ENCODE measurements at places on chromosomes 1 and 21. TPM values are rescaled to one million over a fixed set of nuclear protein-coding genes. Genes with fewer than 3 reads are reported as not detected.
A peak's percentile ranks its signal among the peaks of the same experiment; 100 is the strongest.

The OR2G6 gene
- 0.34 TPM for total RNA-seq

DNA sequence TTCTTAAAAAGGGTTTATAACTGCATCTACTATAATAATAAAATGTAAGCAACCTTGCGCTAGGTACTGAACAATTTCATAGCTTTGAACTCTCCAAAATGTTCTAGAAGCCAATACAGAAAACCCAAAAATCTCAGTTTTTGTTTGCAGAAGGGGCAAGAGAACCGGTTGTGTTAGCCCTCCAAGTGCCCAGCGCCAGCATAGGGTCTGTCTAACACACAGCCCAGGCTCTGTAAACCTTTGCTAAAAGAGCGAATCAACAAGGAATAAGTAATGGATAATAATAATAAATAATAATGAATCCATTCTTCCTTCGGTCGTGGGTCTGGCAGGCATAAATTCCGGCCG, 333 bp upstream of the CHAF1B start:
- H3K4me1 ChIP-seq = no peaks in the 10 kb centered on the region
- H3K4me3 ChIP-seq = peak overlapping the region; percentile 64
- no peak overlapping the region for H3K27ac ChIP-seq
- H3K27me3 ChIP-seq = no peaks in the 10 kb centered on the region

DNA sequence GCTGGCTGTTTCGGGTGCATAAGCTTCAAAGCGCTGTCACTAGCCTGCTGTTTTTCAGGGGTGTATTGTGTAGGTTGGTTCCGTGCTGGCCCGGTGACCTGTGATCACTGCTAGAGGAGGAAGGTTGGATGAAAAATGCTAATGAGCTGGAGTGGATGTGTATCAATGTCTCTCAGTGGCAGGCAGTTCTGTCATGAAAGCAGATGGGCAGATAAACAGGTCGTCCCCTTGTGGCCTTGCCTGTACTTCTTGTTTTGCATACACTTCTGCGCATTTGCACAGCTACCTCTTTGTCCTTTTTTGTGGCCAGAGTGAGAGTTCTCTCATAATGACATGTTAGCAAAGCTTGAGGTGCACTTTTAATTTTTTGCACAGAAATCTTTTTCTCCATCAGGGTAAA, 2.9 kb downstream of the SELENON start:
- peaks cover 26% of the 10 kb centered on the region for H3K4me1 ChIP-seq
- no peak overlapping the region for H3K4me3 ChIP-seq
- no peaks in the 10 kb centered on the region for H3K36me3 ChIP-seq

The ADPRS gene
- total RNA-seq = 70.0 TPM

The UTS2 gene
- total RNA-seq = not detected

DNA sequence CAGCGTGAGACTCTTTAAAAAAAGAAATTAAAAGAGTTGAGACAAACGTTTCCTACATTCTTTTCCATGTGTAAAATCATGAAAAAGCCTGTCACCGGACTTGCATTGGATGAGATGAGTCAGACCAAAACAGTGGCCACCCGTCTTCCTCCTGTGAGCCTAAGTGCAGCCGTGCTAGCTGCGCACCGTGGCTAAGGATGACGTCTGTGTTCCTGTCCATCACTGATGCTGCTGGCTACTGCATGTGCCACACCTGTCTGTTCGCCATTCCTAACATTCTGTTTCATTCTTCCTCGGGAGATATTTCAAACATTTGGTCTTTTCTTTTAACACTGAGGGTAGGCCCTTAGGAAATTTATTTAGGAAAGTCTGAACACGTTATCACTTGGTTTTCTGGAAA, 31.2 kb downstream of the IFNAR1 start:
- no peaks in the 10 kb centered on the region for H3K36me3 ChIP-seq
- no peak for DNase-seq
- H3K4me1 ChIP-seq = no peaks in the 10 kb centered on the region
- H3K27me3 ChIP-seq = no peaks in the 10 kb centered on the region

The RAB25 gene
- 100 TPM for total RNA-seq

DNA sequence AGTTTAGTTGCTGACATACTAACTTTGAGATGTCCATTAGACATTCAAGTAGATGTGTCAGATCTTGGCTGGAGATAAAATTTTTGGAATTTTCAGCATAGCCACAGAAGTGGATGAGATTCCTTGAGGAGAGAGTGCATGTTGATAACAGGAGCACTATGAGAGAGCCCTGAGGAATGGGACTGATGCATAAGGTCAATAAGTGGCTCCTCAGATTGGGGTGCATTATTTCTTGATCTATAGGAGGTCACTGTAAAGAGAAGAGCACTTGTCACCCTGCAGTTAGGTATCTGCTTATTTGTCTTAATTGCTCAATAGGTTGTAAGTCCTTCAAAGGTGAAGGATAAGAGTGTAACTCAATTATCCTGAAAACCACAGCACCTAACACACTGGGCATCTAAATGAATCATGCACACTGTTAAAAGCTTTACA, 52.0 kb upstream of the TACSTD2 start:
- H3K27ac ChIP-seq = no peak overlapping the region
- no peaks in the 10 kb centered on the region for H3K36me3 ChIP-seq
- no peak for DNase-seq
- no peak overlapping the region for H3K4me3 ChIP-seq

The CASQ2 gene
- 6.6 TPM for total RNA-seq

- no peak overlapping the region for H3K4me3 ChIP-seq
- H3K27ac ChIP-seq = peak overlapping the region; percentile 41
- no peak for DNase-seq
- no peaks in the 10 kb centered on the region for H3K27me3 ChIP-seq
- H3K4me1 ChIP-seq = no peaks in the 10 kb centered on the region
- no peaks in the 10 kb centered on the region for H3K36me3 ChIP-seq
Observed at GRCh38 chr1:91584878-91585277, 84.2 kb downstream of the CDC7 start.

GRCh38 chr21:15730484-15731242, 881 bp downstream of the USP25 start:
- peak overlapping the region; percentile 71 for H3K4me3 ChIP-seq
- DNase-seq = peak; percentile 16

The CYP4X1 gene
- total RNA-seq = 34.7 TPM

DNA sequence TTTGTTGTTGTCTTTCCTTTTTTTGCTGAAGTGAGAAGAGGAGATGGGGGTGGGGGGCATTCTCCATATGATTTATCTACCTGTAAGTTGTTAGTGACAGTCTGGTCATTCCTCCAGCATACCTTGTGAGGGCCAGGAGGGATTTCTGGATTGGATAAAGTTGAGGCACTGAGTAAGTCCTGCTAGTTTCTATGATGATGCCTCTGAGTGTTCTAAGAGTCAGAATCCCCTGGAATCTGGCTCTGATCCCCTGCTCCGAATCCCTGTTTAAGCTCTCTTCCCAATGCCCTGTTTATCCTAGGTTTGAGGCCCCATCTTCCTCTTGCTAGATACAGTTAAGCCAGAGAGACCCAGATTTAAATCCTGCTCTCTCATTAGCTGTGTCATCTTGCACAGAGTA, 83.2 kb upstream of the HOOK1 start:
- H3K27ac ChIP-seq = peak overlapping the region; percentile 68
- no peaks in the 10 kb centered on the region for H3K27me3 ChIP-seq
- H3K4me3 ChIP-seq = no peak overlapping the region
- H3K4me1 ChIP-seq = peaks cover 2% of the 10 kb centered on the region
- DNase-seq = no peak
- no peaks in the 10 kb centered on the region for H3K36me3 ChIP-seq

- no peak overlapping the region for H3K4me3 ChIP-seq
- no peak overlapping the region for H3K27ac ChIP-seq
- H3K36me3 ChIP-seq = no peaks in the 10 kb centered on the region
Observed at GRCh38 chr21:24208562-24209260, 1398.6 kb downstream of the MRPL39 start.

The MTARC2 gene
- total RNA-seq = 22.2 TPM

DNA sequence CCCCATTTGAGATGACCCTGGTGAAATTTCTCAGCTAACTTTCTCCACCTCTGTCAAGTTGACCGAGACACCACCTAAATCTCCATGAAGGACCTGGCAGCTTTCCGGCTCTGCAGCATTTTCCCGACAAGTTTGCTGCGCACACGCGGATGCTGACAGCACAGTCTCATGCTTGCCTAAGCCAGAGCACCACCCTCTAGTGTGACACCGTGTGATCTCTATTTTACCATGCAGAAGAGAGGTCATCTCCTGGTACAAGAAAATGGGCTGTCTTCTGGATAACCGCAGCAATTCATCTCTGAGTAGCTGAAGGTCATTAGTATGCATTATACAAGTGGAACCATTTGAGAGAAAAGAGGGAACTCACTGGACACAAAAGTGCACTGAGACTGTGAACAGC, 38.9 kb upstream of the H6PD start:
- H3K4me1 ChIP-seq = peaks cover 5% of the 10 kb centered on the region
- no peak overlapping the region for H3K4me3 ChIP-seq
- no peaks in the 10 kb centered on the region for H3K36me3 ChIP-seq

DNA sequence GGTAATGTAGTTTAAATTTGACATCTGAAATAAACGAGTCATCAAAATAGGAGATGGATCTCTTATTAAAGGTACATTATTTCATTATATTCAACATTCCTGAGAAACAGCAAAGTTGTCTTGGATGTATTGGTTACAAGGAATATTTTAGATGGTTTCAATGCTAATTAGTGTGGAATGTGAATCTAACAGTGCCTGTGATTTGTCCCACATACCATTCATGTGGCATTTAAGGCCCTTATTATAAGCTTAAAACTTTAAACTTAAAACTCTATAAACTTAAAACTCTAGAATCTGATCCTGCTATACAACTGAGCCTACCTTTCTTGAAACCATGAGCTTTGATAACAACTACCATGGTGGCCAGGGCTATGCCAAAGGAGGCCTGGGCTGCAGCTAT, at the start of gene KRTAP22-1:
Gene KRTAP22-1 (plus strand): TSS at position 301 of the 400 bp plus-strand sequence.
- no peak within 1 kb of the TSS for H3K4me3 ChIP-seq
- H3K27me3 ChIP-seq = no peaks in the 10 kb centered on the region
- H3K27ac ChIP-seq = no peak within 1 kb of the TSS
- no peaks in the 10 kb centered on the region for H3K4me1 ChIP-seq

GRCh38 chr21:42649122-42650032, 4.0 kb upstream of the PDE9A start:
- no peak overlapping the region for H3K4me3 ChIP-seq
- H3K4me1 ChIP-seq = no peaks in the 10 kb centered on the region
- no peak for DNase-seq
- H3K36me3 ChIP-seq = no peaks in the 10 kb centered on the region
- H3K27ac ChIP-seq = no peak overlapping the region

DNA sequence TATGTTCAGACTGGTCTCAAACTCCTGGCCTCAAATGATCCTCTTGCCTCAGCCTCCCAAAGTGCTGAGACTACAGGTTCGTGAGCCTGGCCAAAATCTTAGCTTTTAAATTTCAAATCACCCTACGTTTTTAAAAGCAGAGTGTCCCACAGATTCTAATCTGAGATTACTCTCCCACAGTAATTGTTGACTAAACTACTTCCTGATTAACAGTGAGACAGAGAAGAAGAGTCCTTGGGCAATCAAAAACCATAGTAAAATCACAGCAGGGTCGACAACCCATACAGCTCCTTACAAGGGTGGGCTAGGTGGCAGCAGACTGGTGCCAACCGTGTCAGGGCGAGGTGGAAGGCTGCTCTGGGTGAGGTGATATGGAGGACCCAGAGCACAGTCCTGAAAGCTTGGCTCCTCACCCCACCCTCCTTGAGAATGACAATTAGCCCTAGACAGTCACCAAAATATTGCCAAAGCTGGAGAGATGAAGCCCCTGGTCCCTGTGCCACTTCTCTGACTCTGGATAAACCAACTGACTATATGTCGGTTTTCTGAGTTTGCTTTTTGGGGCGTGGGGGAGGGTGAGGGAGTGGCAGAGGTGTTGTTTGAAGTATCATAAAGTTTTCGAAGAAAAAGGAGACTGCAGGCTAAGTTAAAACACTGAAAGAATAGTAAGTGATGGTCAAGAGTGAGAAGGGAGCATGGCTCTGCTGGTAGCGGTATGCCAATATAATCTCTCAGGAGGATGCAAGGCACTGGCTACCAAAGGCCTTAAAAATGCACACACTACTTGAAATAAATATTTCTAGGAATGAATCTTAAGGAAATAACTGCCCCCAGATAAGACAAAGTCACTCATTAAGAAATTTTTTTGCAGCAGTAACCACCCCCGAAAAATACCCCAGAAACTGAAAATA, 86.8 kb downstream of the SLC45A1 start:
- H3K4me3 ChIP-seq = no peak overlapping the region
- DNase-seq = no peak
- H3K27me3 ChIP-seq = no peaks in the 10 kb centered on the region
- no peaks in the 10 kb centered on the region for H3K36me3 ChIP-seq
- H3K27ac ChIP-seq = peak overlapping the region; percentile 6

GRCh38 chr1:212560933-212561460, 47.6 kb upstream of the ATF3 start:
- H3K27ac ChIP-seq = no peak overlapping the region
- H3K4me3 ChIP-seq = no peak overlapping the region
- H3K4me1 ChIP-seq = no peaks in the 10 kb centered on the region
- no peaks in the 10 kb centered on the region for H3K36me3 ChIP-seq
- DNase-seq = no peak

The UMODL1 gene
- 0.57 TPM for total RNA-seq

The ERG gene
- total RNA-seq = 11.2 TPM

- no peaks in the 10 kb centered on the region for H3K4me1 ChIP-seq
- no peaks in the 10 kb centered on the region for H3K36me3 ChIP-seq
- H3K4me3 ChIP-seq = no peak overlapping the region
- no peaks in the 10 kb centered on the region for H3K27me3 ChIP-seq
- no peak overlapping the region for H3K27ac ChIP-seq
- DNase-seq = no peak
Observed at GRCh38 chr1:181179279-181179986, 90.9 kb downstream of the IER5 start.

DNA sequence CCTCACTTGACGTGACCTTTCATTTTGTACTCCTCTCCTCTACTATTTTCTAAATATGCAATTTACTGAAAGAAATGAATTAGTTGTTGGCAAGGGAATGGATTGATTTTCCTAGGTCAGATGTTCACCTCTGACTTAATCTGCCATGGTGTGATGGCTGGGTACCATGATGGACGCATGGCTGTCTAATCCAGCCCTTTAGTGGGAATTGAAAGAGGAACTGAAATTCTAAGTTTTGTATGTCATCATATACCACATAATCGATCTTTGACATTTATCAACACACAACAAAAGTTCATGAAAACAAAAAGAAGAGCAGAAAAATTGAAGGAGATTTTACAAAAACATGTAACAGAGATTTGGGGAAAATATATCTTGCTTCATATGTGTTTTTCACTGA, 331.3 kb upstream of the SNX7 start:
- H3K36me3 ChIP-seq = no peaks in the 10 kb centered on the region
- H3K4me1 ChIP-seq = no peaks in the 10 kb centered on the region
- H3K4me3 ChIP-seq = no peak overlapping the region
- no peak overlapping the region for H3K27ac ChIP-seq
- DNase-seq = no peak

GRCh38 chr1:210384625-210385024, 55.9 kb downstream of the HHAT start:
- H3K27me3 ChIP-seq = no peaks in the 10 kb centered on the region
- no peaks in the 10 kb centered on the region for H3K36me3 ChIP-seq
- no peaks in the 10 kb centered on the region for H3K4me1 ChIP-seq

DNA sequence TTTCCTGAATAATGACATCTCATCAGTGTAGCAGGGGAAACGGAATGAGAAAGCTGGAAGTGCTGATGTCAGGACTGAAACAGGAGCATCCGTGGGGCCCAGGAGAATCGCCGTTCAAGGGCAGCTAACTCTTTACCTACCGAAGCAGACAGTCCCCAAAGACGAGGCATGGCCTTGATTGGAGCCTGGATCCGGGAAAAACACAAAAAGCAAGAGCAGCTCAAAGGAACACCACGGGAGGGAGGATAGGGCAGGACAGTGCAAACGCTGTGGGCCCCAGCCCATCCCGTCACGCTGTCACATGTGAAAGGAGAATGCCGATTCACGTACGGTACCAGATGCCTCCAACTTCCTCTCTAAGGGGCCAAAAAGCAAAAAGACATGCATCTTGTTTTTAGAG, 34.9 kb downstream of the WNT9A start:
- DNase-seq = no peak
- H3K4me3 ChIP-seq = no peak overlapping the region

The TMCO4 gene
- total RNA-seq = 89.9 TPM

All from prostate gland (tissue), 2 donors.